ENCODE measurements at places on chromosomes 2 and 18.

- no peak for DNase-seq
These were observed 135.1 kb upstream of the CTDP1 start for GRCh38 chr18:79544386-79544963.

- DNase-seq: no peak
These were observed 4.9 kb downstream of the IRS1 start for GRCh38 chr2:226794751-226795171.

DNA sequence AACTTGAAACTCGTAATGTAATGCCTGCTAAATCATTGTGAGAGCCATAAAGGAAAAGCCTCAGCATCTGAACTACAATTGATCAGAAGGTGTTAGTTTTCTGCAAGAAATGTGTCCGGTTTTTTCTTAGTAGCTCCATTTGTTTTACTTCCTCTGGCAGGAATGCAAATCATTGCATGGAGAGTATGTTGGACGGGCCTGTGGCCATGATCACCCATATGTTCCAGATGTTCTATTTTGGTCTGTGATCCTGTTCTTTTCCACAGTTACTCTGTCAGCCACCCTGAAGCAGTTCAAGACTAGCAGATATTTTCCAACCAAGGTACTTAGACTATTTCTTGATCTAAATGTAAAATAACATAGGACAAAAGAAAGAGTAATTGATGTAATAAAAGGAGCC lies 126.6 kb downstream of the DPP4 start:
- DNase-seq: no peak

DNA sequence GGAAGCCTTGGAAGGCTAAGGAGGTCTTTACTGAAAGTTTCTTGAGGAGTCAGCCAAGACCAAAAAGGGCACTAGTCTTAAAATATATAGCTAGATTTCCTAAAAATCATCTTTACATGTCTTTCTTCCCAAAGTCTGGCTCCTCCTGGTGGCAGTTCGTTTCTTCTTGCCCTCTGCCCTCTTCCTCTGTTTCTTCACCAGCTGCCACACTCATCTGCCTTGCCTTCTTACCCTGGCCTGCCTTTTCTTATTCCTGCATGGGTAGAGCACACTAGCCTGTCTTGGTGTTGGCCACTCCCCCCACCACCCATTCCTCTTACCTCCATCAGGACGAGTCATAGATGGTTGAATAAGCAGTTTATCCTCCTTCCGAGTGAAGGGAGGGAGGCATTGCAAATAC lies 129.8 kb downstream of the RAPGEF4 start:
- DNase-seq: no peak

All from NCI-H1417 treated with DMSO at 0.1 percent for 48 hours (cell line).